ENCODE measurements at places on chromosomes 2 and 18.

DNA sequence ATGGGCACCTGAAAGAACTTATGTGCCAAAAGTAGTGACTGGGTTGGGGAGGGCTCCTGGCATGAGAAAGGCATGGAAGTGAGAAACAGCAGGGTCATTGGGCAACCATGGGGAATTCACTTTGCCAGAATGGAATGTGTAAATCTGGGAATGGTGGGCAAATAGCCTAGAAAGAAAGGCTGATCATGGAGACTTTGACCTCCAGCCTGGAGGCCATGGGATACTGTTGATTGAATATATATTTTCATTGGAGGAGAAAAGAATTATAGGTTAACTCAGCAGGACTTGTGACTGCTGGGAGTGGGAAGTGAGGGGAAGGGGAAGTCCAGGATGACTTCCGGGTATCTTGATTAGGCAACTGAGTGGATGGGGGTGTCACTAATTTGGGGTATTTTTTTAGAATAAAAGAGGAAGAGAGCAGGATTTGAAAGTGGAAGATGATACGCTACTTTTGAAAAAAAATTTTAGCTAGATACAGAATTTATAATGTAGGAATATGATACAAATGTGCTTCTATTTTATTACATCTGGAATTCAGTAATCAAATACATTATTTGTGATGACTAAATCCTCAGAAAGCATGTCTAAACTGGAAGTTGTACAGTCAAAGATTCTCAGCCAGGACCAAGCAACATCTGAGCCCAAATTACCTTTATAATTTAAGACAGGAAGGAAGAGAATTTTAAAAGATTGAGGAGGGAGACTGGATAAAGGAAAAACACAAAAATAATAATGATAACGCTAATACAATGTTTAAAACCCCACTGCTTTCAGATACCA, 116.2 kb downstream of the GATA6 start:
- DNase-seq, result no peak

DNA sequence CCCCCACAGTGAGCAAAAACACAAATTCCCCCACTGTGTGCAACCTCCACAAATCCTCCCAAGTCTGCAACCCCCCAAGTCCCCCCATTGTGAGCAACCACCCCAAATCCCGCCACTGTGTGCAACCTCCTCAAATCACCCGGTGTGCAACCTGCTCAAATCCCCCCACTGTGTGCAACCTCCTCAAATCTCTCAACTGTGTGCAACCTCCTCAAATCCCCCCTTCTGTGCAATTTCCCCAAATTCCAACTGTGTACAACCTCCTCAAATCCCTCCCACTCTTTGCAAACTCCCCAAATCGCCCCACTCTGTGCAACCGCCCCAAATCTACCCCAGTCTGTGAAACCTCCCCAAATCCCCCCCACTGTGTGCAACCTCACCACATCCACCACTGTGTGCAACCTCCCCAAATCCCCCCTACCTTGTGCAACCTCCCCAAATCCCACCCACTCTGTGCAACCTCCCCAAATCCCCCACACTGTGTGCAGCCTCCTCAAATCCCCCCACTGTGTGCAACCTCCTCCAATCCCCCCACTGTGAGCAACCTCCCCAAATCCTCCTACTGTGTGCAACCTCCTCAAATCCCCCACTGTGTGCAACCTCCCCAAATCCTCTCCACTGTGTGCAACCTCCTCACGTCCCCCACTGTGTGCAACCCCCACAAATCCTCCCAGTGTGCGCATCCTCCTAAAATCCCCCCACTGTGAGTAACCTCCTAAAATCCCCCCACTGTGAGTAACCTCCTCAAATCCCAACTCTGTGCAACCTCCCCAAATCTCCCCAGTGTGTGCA, 115.2 kb downstream of the TPO start:
- no peak for DNase-seq

- no peak for DNase-seq
Measured at GRCh38 chr2:25954199-25954752, 28.0 kb downstream of the KIF3C start.

- no peak for DNase-seq
Measured at GRCh38 chr2:217802876-217803652, 199.7 kb downstream of the TNS1 start.

- DNase-seq, result no peak
Measured at GRCh38 chr18:52948868-52949444, 609.0 kb downstream of the DCC start.

GRCh38 chr2:204203704-204204103, 267.1 kb downstream of the ICOS start:
- DNase-seq, result no peak

DNA sequence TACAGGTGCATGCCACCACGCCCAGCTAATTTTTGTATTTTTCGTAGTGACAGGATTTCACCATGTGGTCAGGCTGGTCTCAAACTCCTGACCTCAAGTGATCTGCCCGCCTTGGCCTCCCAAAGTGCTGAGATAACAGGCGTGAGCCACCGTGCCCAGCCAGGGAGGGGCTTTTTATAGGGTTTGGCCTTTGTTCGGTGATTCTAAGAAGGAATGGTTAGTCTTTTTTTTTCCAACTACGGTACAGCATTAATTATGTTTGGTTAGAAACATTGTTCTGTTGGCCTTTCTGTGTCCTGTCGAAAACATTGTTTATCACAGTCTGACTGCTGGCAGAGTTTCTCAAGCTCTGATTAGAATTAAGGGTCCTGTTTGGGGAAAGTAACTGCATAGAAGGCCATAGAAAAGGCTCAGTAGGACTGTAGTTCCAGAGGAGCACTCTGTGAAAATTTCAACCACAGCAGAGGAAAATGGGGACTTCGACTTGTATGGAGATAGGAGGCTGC, 19.3 kb upstream of the SMCHD1 start:
- no peak for DNase-seq

DNA sequence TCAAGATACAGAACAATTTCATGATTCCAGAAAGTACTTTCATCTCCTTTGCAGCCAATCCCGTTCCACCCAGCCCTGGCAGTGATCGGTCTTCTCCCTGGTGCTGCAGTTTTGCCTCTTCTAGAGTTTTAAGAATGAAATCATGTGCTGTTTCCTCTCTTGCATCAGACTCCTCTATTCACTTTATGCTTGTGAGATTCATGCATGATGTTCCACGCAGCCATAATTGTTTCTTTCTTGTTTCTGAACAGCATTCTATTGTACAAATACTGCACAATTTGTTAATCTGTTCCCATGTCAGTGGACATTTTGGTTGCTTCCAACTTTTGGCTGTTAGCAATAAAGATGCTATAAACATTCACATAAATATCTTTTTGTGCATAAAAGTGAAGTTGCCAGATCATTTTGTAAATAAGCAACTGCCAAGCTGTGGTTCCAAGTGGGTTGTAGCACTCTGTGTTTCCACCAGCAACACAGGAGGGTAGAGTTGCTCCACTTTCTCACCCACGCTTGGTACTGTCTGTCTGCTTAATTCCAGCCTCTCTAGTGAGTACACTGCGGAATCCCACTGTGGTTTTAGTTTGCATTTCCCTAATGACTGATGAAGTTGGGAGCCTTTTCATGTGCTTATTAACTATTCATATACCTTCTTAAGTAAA, 104.5 kb downstream of the TWIST2 start:
- no peak for DNase-seq

DNA sequence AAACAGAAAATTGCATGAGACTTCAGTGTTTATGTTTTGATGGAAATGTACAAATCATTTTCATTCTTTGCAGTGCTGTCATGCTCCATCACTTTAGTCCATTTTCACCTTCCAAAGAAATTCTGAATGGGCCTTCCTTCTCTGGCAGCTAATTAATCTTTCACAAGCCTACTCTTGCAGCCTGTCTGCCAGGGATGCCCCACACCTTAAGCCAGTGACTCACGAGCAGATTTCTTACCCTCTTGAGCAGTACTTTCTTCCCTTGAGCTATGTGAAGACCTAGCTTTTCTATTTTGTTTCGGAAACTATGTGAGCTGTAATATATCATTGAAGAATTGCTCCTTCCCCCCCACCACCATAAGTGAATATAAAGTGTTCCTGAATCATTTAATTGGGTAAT, 404.3 kb upstream of the VWC2L start:
- DNase-seq, result no peak

DNA sequence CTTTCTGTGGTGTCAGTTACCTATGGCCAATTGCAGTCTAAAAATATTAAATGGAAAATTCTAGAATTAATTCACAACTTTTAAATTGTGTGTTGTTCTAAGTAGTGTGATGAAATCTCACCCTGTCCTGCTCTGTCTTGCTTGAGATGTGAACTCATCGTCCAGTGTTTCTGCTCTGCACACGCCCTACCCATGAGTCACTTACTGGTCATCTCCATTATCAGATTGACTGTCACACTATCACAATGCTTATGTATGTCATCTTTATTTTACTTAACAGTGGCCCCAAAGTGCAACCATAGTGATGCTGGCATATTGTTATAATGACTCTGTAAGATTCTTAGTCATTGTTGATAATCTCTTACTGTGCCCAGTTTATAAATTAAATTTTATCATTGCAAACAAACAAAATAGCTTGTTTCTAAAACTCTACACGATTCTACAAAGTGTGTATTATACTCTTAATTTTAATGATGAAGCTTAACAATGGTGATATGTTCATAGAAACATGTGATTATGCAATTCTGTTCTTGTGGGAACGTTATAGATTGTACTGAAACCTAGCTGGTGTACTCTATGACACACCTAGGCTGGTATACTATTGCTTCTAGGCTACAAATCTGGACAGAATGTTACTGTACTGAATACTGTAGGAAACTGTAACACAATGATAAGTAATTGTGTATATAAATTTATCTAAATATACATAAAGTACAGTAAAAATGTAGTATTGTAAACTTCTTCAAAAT, 1086.8 kb upstream of the PIK3C3 start:
- no peak for DNase-seq

- no peak for DNase-seq
Measured at GRCh38 chr2:104860451-104860790, 6.5 kb downstream of the POU3F3 start.

DNA sequence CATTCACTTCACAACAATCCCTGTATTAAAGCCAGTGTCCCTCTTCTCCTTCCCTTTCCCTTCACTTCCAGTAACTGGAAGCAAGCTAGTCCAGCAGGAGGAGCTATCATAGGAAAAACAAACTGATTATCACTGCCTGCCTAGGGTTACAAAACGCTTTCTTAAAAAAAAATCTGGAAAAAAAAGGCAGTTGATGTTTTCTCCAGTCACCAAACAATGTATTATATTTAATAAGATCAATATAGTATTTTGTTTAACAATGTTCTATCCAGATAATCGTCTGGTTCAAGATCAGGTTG, 78.8 kb upstream of the ITGB6 start:
- no peak for DNase-seq

DNA sequence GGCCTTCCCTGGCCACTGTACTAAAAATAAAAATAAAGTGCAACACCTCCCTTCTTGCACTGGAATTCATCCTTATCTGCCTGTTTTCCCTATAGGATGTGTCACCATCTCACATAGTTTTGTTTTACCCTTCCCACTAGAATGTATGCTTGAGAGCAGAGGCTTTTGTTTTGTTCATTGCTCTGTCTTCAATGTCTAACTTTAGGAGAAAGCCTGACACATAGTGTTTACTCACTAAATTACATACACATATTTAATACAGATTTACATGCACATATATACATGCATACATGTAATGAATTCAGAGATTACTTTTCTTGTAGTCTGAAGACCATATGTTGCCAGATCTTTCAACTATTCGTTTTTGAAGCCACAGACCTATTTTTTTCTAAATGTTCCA, 23.0 kb downstream of the CD302 start:
- DNase-seq, result no peak

Measured in stimulated activated CD4-positive, alpha-beta T cell treated with anti-CD3 and anti-CD28 coated beads, Interleukin-12 subunit alpha, Interleukin-12 subunit beta, amount 100 ng/mL, for 4 hours (primary cell).